Suprapubic skin (tissue), 4 donors: ENCODE measurements at places on chromosomes 5 and 9. TPM values are rescaled to one million over a fixed set of nuclear protein-coding genes. Genes with fewer than 3 reads are reported as not detected.

TIMD4 gene
- total RNA-seq, result not detected

TMOD1 gene
- 1.9 TPM for total RNA-seq

LRRC8A gene
- total RNA-seq, result 107 TPM

TMEM252 gene
- total RNA-seq, result not detected

SMIM33 gene
- not detected for total RNA-seq

C8G gene
- not detected for total RNA-seq

PCDHGA5 gene
- total RNA-seq, result 3.8 TPM

PDE8B gene
- total RNA-seq, result 3.9 TPM

SLC38A9 gene
- 21.9 TPM for total RNA-seq

PCDHGB1 gene
- total RNA-seq, result 4.3 TPM

ZNF300 gene
- total RNA-seq, result 2.1 TPM

CCNO gene
- total RNA-seq, result 2.4 TPM

C5orf52 gene
- not detected for total RNA-seq

GABRA6 gene
- total RNA-seq, result not detected

PLPP6 gene
- total RNA-seq, result 13.6 TPM

PPP1R26 gene
- 7.4 TPM for total RNA-seq

HNRNPH1 gene
- 260 TPM for total RNA-seq

SLC36A2 gene
- not detected for total RNA-seq

NRG2 gene
- total RNA-seq, result 4.5 TPM

IL13 gene
- total RNA-seq, result not detected

PFN3 gene
- total RNA-seq, result not detected

SLC2A6 gene
- 3.7 TPM for total RNA-seq

ADRA1B gene
- total RNA-seq, result 0.64 TPM

FOXD4 gene
- not detected for total RNA-seq

TMC1 gene
- not detected for total RNA-seq

FEM1C gene
- 17.8 TPM for total RNA-seq

REEP2 gene
- 2.6 TPM for total RNA-seq

SLC34A3 gene
- total RNA-seq, result not detected

GMCL2 gene
- total RNA-seq, result not detected

WDR38 gene
- total RNA-seq, result not detected

KIF20A gene
- 2.1 TPM for total RNA-seq

ADAMTS2 gene
- total RNA-seq, result 5.1 TPM

SLCO6A1 gene
- total RNA-seq, result not detected
